Adrenal gland (tissue), 19 donors: ENCODE measurements at places on chromosomes 4 and X. TPM values are rescaled to one million over a fixed set of nuclear protein-coding genes. Genes with fewer than 3 reads are reported as not detected.
A peak's percentile ranks its signal among the peaks of the same experiment; 100 is the strongest.

GRCh38 chr4:124590480-124590879 lies 122.1 kb downstream of the ANKRD50 start:
- no peaks in the 10 kb centered on the region for H3K27me3 ChIP-seq
- no peaks in the 10 kb centered on the region for H3K4me1 ChIP-seq
- DNase-seq = no peak

DNA sequence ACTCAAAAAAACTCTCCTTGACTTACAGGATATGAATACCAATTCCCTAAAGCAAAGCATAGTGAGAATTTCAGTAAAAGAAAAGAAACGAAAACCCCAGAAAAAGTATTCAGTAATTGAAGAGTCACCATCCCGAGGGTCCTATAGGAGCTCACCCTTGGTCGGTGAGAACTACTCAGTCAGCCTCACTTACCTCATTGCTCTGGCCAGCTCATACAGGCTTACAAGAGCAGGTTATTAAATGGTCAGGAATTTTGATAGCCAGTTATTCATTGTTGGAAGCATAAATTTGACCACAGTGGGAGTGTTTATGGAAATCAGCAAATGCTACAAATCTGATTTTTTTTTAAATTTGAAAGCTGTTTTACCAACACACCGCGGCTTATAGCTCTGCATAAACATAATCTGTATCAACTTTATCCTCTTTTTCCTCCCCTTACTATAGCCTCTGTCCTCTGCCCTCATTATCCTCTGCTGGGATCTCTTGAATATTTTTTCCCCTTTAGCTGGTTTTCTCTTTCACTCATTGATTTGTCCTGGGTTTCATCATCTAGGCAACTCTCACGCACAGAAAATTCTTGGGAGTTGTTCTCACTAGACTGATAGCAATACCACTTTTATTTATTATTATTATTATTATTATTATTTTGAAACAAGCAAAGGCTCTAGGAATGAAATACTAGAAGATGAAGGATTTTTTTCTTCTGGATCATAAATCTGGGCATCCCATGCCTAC lies 11.0 kb upstream of the CXCL2 start:
- H3K36me3 ChIP-seq = no peaks in the 10 kb centered on the region
- H3K27me3 ChIP-seq = no peaks in the 10 kb centered on the region
- H3K4me1 ChIP-seq = peaks cover 26% of the 10 kb centered on the region
- DNase-seq = no peak
- H3K27ac ChIP-seq = no peak overlapping the region

GRCh38 chr4:1170156-1170975 lies 2.0 kb downstream of the SPON2 start:
- H3K4me1 ChIP-seq = peaks cover 31% of the 10 kb centered on the region
- no peak overlapping the region for H3K27ac ChIP-seq
- H3K27me3 ChIP-seq = peaks cover 22% of the 10 kb centered on the region
- H3K4me3 ChIP-seq = no peak overlapping the region
- H3K36me3 ChIP-seq = no peaks in the 10 kb centered on the region
- DNase-seq = no peak

DNA sequence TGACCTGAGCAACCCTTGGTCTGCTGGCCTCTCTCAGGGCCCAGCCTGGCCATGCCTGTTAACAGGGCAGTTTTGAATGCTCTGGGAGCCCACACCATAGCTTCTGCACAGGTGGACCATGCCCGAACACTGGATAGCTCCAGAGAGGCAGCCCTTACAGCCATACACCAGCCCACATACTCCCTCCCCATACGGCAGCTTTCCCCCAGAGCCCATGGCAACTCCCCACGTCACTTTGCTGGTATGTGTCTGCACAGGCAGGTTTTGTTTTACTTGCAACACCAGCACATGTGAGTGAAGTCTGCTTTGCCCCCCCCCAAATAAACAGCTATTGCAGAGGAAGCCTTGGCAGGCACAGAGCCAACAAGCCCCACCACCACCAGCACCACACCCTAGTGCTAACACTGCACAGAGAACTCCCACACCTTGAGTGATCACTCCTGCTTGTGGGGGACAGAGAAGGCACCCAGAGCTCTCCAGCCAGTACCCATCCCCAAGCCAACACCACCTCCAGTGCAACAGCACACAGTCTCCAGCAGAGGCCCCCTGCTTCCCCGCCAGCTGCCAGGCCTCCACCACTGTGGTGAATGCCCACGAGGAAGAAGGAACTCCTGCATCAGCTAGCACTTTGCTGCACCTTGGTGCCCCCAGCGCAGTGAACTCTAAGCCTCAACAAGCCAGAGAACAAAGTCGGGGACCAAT lies 87.3 kb downstream of the STPG2 start:
- no peak overlapping the region for H3K27ac ChIP-seq
- H3K4me3 ChIP-seq = no peak overlapping the region
- no peak for DNase-seq
- H3K36me3 ChIP-seq = no peaks in the 10 kb centered on the region
- no peaks in the 10 kb centered on the region for H3K4me1 ChIP-seq
- H3K27me3 ChIP-seq = no peaks in the 10 kb centered on the region

DNA sequence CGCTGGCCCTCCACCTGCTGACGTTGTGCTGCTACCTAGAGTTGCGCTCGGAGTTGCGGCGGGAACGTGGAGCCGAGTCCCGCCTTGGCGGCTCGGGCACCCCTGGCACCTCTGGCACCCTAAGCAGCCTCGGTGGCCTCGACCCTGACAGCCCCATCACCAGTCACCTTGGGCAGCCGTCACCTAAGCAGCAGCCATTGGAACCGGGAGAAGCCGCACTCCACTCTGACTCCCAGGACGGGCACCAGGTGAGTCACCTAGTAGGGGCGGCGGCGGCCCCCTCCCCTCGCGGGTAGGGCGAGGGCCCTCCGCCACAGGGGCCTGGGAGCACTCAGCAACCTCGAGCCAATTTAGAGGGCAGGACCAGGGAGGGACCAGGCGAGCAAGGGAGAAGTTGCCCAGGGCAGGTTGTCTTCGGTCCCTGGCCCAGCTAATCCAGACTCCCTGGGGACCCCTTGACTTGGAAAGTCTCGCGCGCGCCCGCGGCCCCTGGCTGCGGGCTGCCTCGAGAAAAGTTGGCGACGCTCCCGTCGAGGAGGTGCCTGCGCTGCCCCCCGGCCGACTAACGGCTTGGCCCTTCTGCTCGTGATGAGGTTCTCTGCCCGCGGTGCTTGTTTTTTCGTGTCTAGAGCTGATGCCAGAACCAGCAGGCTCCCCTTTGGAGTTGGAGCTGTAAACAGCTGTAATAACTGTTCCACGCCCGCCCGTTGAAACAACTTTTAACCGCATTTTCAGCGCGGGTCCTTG lies 717 bp downstream of the EDA start:
- H3K27ac ChIP-seq = peak overlapping the region; percentile 83
- H3K4me1 ChIP-seq = no peaks in the 10 kb centered on the region
- peaks cover 23% of the 10 kb centered on the region for H3K27me3 ChIP-seq
- H3K4me3 ChIP-seq = peak overlapping the region; percentile 71
- no peaks in the 10 kb centered on the region for H3K36me3 ChIP-seq

DNA sequence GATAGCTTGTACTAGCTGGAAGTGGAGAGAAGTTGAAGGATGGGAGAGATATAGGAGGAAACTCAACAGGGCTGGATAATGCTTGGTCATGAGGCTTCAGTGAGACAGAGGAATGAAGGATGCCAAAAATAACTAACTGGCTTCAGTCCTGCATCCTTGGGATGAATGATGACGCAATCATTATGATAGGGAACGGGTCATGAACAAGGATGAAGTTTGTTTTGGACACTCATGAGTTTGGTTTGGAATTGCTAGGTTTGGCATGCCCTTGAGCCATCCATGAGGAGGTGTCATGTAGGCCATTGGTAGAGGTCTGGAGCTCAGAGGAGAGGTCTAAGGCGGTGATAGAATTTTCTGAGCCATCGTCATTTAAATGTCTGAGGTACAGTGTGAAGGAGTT lies 160.0 kb upstream of the NHS start:
- no peaks in the 10 kb centered on the region for H3K4me1 ChIP-seq
- DNase-seq = no peak
- no peaks in the 10 kb centered on the region for H3K36me3 ChIP-seq
- no peak overlapping the region for H3K4me3 ChIP-seq
- H3K27me3 ChIP-seq = peaks cover 5% of the 10 kb centered on the region

- H3K4me3 ChIP-seq = no peak overlapping the region
- no peaks in the 10 kb centered on the region for H3K36me3 ChIP-seq
- H3K27me3 ChIP-seq = no peaks in the 10 kb centered on the region
- H3K27ac ChIP-seq = no peak overlapping the region
Observed at GRCh38 chr4:98573791-98574190, 84.6 kb downstream of the TSPAN5 start.

DNA sequence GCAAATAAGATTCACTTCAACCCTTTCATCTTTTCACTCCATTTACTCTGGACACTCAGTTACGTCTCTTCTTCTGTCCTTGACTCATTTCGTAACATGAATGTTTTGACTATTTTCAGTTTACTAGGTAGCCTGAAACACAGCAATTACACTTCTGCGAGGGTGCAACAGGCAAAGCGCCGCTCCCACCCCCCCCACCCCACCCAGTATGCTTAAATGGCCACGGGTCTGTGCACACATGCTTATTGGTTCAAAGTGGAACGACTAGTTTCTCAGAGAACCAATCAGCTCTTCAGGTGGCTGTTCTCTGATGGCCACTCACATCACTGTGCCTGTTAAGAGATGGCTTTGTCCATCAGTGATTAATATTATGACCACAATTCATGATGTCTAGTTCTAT lies 3.5 kb downstream of the BEND4 start:
- H3K36me3 ChIP-seq = no peaks in the 10 kb centered on the region
- peaks cover 50% of the 10 kb centered on the region for H3K27me3 ChIP-seq
- no peak for DNase-seq

DNA sequence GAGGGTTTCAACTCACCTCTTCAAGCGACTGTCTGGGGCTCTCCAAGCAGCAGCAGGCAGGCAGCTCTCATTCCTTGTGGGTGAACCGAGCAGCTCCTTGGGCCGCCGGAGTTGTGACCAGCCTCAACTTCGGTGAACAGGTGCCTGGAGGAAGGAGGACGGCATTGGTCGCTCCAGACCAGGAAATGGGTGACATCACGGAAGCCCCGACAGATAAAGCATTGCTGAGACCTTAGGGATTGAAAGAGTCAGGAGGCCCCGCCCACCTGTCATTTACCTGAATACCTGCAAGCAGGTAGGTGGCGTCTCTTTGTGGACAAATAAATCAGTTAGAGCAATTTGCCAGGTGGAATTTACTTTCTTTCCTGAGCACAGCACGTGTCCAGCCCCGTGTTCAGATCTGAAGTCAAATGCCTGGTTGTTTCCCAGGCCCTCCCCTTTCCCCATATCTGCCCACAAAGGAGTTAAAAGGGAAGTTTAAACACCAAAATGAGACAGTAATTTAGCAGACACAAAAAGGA lies at the start of gene LNX1:
LNX1 (minus strand) TSS at position 115 of the 521 bp plus-strand sequence. CDS start 17,484 bp downstream, outside the sequence.
- no peak within 1 kb of the TSS for H3K4me3 ChIP-seq
- no peak for DNase-seq
- H3K36me3 ChIP-seq = no peaks in the 10 kb centered on the region
- H3K4me1 ChIP-seq = peaks cover 11% of the 10 kb centered on the region
- peak within 1 kb of the TSS; percentile 77 for H3K27ac ChIP-seq
- H3K27me3 ChIP-seq = no peaks in the 10 kb centered on the region

GRCh38 chrX:20742106-20742505 lies 475.4 kb upstream of the RPS6KA3 start:
- H3K4me3 ChIP-seq = no peak overlapping the region
- no peak overlapping the region for H3K27ac ChIP-seq
- H3K27me3 ChIP-seq = no peaks in the 10 kb centered on the region
- peak; percentile 58 for DNase-seq
- H3K4me1 ChIP-seq = no peaks in the 10 kb centered on the region
- H3K36me3 ChIP-seq = no peaks in the 10 kb centered on the region

DNA sequence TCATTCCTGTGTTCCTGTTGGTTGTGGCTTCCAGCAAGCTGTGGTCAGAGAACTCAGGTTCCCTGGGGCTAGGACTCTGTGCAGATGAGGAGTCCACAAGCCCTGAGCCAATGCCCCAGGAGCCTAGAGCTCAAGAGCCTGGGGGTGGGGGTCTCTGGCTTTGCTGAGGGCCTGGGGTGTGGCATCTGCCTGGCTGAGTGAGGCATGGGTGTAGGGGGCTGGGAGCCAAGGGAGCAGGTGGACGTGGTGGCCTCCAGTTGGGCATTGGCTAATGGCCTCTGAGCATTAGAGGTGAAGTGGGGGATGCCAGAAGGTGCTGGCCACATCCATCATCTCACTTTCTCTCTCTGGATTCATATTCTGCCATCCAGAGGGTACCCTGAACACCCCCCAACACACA lies 5.3 kb upstream of the MAMLD1 start:
- no peaks in the 10 kb centered on the region for H3K27me3 ChIP-seq
- no peak for DNase-seq
- no peak overlapping the region for H3K27ac ChIP-seq
- no peaks in the 10 kb centered on the region for H3K36me3 ChIP-seq
- no peak overlapping the region for H3K4me3 ChIP-seq

DNA sequence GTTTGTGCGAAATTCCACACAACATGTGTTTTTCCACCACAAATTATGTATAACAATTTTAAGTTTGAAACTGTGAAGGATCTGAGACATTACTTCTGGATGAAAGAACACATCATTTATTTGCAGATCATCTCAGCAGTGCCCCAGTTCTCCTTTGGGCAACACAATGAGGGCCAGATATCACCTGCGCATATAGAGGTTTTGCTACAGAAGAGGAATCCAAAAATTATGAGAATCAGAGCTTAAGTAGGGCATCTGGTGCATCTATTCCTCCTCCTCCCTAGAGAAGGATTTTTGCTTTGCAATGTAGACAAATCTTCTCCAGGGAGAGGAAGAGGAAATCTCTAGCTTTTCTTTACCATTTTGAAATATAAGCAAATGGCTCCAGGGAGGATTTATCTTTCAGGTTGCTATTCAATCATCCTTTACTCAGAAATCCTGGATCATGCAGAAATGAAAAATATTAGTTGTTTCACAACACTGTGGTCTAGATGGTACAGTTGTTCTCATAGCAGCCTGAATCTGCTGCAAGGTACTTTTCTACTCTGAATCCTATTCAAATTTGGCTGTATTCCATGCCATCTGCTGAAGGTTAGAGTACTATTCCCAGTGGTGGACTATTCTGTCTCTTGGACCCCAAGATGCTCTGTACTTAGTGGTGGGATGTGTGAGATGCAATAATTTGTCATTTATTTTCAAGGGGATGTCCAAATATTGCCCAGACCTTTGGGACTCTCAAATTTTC lies 132.1 kb downstream of the SNCA start:
- DNase-seq = no peak
- H3K4me3 ChIP-seq = no peak overlapping the region
- H3K36me3 ChIP-seq = no peaks in the 10 kb centered on the region
- no peaks in the 10 kb centered on the region for H3K4me1 ChIP-seq

- no peaks in the 10 kb centered on the region for H3K4me1 ChIP-seq
- no peak overlapping the region for H3K27ac ChIP-seq
- H3K4me3 ChIP-seq = no peak overlapping the region
Observed at GRCh38 chr4:141246683-141247429, 26.2 kb downstream of the ZNF330 start.

DNA sequence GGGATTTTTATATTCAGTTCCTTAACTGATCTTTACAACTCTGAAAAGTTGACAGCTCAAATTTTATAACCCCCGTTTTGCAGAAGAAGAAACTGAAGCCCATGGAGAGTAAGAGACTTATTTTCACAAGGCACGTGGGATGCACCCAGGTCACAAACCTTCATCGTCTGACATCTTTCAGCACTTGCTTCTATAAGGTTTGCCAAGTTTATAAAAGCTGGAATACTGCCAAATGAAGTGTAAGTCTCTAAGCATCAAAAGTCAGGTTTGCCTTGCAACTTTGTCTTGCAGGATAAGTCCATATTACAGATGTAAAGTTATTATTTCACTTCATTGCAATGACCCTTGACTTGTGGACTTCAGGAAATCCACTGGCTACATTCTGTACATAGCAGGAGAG lies 6.3 kb upstream of the KCNIP4 start:
- no peak for DNase-seq
- H3K27me3 ChIP-seq = no peaks in the 10 kb centered on the region
- H3K4me1 ChIP-seq = no peaks in the 10 kb centered on the region

- no peak for DNase-seq
- no peaks in the 10 kb centered on the region for H3K4me1 ChIP-seq
- H3K27ac ChIP-seq = no peak overlapping the region
Observed at GRCh38 chr4:98861100-98861884, 67.6 kb downstream of the EIF4E start.

NIPAL1 gene
- 0.16 TPM for polyA plus RNA-seq

EGF gene
- 0.07 TPM for polyA plus RNA-seq
